ENCODE measurements at places on chromosomes 4 and X. TPM values are rescaled to one million over a fixed set of nuclear protein-coding genes. Genes with fewer than 3 reads are reported as not detected.

DNA sequence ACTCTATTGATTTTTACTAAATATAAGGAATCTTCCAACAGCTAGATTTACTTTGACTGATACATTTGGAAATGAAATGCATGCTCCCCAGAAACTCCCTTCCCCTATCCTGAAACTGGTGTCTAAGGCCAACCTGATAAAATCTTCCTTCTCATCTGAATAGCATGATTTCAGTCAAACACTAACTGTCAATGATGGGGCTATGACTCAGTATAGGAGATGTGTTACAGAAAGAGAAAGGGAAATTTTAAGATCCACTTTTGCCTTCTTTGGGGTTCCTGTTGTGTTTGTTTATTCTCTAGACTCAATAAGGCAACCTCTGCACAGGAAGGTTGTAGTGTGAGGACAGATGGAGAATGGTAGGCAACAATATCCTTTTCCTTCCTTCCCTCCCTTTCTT lies 160.7 kb downstream of the MOSPD2 start:
- no peak for DNase-seq

GRCh38 chr4:141099326-141099725 lies 33.9 kb downstream of the RNF150 start:
- DNase-seq, result no peak

GRCh38 chr4:12852338-12853307 lies 631.5 kb downstream of the RAB28 start:
- no peak for DNase-seq

- DNase-seq, result no peak
These were observed 73.9 kb upstream of the VCX3B start for GRCh38 chrX:8390771-8391170.

DNA sequence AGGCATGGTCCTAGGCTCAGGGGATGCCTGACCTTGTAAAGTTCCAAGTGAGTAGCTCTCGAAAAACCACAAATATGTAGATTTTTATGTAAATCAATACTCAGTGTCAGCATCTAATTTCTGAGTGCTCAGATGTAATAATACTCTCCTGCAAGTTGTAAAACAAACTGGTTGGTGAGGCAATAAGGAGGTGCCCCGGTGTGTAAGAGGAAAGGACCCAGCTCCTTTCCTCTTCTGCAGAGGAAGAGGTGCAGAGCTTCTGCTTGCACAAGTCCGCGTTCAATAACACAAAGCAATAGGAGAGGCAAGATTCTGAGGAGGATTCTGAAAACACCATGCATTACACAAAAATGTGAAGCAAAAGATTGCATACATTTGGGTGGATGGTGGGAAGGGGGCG lies 43.6 kb upstream of the ENPP6 start:
- no peak for DNase-seq

DNA sequence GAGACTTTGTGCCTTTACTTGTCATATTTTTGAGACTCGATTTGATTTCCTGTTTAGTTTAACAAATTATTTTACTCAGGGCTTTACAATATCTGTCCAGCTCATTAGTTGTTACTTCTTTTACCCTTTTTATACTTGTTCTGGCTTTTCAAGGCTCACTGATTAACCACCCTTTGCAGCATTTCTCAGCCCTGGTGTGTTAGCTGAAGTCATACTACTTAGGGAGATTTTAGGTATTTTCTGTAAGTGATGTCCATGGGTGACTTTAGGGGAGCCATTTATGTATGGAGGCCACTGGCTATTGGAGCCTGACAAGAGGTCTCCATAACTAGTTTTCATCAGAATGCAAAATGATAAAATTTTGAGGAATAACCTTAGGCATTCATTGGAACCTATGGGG lies 147.2 kb downstream of the RPA4 start:
- no peak for DNase-seq

DNA sequence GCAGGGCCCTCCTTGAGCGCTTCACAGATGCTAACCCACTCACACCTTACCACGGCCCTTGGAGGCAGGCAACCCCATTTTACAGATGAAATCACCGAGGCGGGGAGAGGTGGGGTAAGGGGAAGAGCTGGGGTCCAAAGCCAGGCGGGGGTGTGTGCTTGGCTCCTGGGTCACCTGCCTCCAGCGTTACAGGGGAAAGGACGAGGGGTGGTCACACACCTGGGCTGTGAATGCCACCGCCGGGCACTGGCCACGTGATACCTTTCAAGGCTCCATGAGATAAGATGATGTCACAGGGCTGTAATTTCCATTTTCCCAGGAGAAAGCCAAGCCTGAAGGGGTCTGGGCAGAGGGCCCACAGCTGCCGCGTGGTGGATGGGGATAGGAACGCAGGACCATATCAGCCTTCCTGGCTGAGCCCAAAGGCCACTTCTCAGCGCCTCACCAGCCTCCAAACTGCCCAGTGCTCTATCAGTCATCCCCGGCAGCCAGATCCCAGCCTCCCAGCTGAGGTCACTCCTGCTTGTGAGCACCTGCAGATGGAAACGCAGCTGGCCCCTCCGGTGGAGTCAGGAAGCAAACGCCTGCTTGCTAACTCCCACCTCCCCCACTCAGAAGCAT lies 62.4 kb upstream of the CRMP1 start:
- no peak for DNase-seq

DNA sequence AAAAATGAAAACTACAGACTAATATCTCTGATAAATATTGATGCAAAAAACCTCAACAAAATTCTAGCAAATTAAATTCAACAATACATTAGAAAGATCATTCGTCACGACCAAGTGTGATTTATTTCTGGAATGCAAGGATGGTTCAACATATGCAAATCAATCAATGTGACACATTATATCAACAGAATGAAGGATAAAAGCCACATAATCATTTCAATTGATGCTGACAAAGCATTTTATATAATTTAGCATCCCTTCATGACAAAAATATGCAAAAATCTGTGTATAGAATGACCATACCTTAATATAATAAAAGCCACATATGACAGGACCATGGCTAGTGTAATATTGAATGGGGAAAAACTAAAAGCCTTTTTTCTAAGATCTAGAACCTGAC lies 457.2 kb upstream of the SPANXN1 start:
- no peak for DNase-seq

GRCh38 chr4:74006009-74006476 lies 7.6 kb upstream of the CXCL5 start:
- no peak for DNase-seq

GRCh38 chr4:107831140-107831539 lies 6.4 kb downstream of the SGMS2 start:
- DNase-seq, result no peak

GRCh38 chrX:134239016-134239415 lies 2.0 kb downstream of the CCDC160 start:
- DNase-seq, result no peak

GRCh38 chr4:96012687-96013086 lies 172.8 kb downstream of the PDHA2 start:
- DNase-seq, result no peak

DNA sequence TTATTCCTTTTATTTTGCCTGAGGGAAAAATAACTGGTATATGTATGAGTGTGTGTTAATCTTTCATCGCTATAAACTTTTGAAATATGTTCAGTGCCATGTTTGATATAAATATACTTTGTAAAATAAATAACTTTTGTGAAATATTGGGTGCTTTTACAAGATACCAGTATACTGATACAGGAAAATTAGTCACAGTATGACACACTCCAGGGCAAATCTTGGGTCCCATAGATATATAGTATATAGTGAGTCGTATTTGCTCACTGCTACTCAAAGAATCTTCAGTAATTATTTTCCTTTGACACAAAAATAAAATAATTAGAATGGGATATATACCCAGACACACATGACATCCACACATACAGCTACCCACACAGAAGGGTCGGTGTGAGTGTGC lies 472.3 kb downstream of the GRID2 start:
- DNase-seq, result no peak

DNA sequence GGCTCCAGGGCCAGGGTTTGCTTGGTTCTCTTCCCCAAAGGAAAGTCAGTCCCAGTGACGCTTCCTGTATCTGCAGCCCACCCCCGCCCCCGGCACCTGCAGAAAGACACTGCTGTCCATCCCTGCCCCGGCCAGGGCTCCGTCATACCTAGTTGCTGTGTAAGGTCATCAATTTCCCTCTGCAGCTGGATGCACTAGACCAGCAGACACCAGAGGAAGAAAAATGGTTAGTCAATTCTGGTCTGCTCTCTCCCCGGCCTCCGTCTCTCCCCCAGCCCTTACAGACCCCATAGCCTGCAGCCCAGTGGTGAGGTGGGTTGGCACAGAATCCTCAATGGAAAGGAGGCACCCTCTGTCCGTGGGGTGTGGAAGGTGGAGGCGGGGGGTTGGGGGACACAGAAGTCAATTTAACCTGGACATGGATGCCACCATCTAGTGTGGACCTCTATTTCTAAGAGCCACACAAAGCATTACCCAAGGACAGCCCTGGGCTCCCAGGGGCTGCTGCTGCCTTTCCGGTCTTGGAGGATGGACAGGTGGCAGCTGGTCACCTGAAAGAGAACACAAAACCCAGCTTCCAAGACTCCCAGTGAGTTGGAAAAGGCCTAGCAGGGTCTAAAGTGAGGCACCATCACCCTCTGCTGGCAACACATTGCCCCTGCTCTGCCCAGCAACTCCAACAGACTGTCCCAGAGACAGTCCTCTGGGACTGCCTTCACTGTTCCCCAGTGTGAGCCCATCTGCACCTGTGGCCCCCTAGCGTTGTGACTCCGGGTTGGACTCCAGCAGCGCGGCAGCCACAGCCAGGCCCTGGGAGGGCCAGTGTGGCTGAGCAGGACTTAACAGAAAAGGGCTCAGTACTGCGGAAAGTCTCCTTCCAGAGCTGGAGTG lies 40.2 kb upstream of the NHSL2 start:
- no peak for DNase-seq

DNA sequence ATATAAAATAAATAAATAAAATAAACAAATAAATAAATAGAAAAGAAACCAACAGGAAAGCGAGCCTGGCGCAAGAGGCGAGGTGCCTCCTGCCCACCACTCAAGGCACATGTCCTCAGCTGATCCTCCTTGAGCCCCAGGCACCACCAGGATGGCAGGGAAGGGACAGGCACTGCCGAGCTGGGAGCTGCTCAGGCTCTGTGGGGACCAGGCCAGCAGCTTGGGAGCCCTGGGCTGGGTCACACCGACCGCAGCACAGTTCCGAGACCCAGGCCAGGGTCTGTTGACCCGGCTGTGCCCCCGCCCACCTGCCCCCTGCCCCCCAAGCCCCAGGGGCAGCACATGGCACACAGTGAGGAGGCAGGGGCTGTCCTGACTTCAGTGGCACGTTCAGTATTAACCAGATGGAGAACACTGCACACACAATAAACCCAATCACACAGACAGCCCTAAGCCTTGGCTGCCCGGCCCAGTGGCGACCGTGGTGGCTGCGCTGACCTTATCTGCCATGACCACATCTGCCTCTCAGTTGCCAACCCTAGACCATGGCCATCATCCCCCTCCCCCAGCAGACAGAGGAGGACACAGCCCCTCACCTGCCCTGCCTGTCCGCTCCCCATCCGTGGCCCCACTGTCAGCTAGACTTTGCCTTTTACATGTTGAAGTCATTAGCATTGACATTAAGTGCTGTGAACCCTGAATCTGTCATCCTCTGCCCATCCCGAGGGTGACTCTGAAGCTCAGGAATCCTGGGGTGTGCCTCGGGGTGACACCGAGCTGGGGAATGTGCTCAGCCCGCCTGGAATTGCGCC lies 2.9 kb upstream of the TREX2 start:
- no peak for DNase-seq

Gene PDGFRA
- 272 TPM for total RNA-seq

Gene MGAT4D
- total RNA-seq, result not detected

Gene LRIT3
- total RNA-seq, result 0.37 TPM

Gene CRLF2
- 0.50 TPM for total RNA-seq

Gene MTTP
- not detected for total RNA-seq

Gene MAGEA12
- not detected for total RNA-seq

Gene SERTM2
- total RNA-seq, result not detected

Gene CLCN4
- 2.5 TPM for total RNA-seq

Gene CFAP99
- total RNA-seq, result not detected

Gene MED12
- total RNA-seq, result 35.3 TPM

Gene CCDC149
- total RNA-seq, result 12.9 TPM

Measured in omental fat pad (tissue), 4 donors.